Activated CD4-positive, alpha-beta T cell treated with anti-CD3 and anti-CD28 coated beads, Interleukin-2, amount 10 ng/mL, durations not matched to agents 7 days and 5 days (primary cell): ENCODE measurements at places on chromosomes 12 and 14.

DNA sequence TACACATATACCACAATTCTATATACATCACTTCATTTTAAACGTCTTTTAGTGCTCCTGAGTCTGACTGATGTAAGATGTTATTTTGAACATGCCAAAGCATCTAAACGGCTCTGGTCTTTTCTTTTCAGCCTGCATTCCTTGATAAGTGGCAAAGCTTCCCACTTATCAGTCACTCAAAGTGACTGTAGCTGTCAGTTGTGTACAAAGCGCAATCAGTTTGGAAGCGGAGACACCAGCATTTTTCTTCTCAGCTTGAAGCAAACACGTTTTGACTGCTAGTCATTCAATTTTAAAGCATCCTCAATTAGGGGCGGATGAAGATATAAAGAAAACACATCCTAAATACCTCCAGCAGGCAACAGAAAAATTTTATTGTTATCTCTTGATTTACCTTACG lies 226.8 kb downstream of the SOX5 start:
- no peaks in the 10 kb centered on the region for H3K4me1 ChIP-seq
- no peaks in the 10 kb centered on the region for H3K27me3 ChIP-seq
- H3K4me3 ChIP-seq: no peak overlapping the region
- no peak overlapping the region for H3K27ac ChIP-seq
- no peaks in the 10 kb centered on the region for H3K36me3 ChIP-seq
- no peak for DNase-seq

DNA sequence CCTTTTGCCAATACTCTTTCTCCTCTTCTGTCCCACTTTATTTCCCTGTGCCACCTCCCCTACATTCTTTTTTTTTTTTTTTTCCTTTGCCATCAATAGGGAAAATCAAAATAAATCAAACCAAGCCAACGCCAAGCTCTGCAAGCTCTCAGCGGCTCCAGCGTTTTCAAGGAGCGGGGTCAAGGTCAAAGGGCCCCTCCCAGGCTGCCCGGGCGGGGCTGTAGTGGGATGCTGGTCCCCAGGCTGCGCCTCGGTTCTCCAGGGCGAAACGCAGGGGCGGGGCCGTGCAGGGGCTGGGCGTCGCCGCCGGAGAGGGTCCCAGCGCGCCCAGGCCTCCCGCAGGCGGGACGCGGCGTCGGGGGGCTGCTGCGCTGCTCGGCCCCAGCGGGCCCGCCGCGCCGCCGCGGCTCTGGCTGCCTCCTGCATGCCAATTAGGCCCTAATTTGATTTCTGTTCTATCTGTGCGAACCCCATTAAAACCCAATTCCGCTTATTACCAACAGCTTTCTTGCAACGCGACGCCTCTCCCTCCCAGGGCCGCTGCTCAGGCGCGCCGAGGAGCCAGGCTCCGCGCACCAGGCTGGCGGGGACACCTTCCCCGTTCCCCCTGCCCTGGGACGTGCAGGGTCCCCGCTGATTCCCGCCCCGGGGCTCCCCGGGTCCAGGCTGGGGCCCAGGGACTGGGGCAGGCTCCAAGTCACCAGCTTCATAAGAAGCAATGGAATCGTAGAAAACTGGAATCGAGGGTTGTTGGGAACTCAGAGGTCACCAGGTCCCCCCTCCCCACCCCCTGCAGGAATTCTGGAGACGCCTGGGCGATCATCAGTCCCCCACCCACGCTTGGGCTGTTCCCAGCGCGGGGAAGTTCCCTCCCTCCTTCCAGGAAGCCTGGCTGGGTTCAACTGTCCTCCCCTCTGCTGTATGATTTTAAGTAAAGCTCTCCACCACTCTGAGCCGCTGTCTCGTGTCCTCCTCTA lies 50.7 kb upstream of the MAP1LC3B2 start:
- H3K27me3 ChIP-seq: peaks cover 29% of the 10 kb centered on the region
- H3K4me1 ChIP-seq: no peaks in the 10 kb centered on the region
- no peak overlapping the region for H3K4me3 ChIP-seq
- no peaks in the 10 kb centered on the region for H3K36me3 ChIP-seq
- DNase-seq: no peak
- no peak overlapping the region for H3K27ac ChIP-seq

DNA sequence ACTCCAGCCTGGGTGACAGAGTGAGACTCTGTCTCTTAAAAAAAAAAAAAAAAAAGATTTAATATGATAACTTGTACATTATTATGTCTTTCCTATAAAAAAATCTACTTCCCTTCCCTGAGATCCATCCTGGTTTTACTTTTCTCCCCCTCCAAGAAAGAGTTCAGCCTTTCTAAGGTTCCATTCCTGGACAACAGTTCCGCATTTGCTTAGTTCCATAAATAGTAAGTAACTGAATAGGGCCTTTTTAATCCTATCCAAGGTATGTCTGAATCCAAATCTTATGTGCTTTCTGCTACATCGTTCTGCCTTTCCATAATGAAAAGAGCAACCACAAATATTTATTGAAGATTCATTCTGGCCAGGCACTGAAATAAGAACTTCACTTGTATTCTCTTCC lies 187.8 kb downstream of the DACT1 start:
- no peaks in the 10 kb centered on the region for H3K36me3 ChIP-seq
- no peak overlapping the region for H3K4me3 ChIP-seq
- peaks cover 3% of the 10 kb centered on the region for H3K4me1 ChIP-seq
- no peak overlapping the region for H3K27ac ChIP-seq
- no peak for DNase-seq
- H3K27me3 ChIP-seq: peaks cover 3% of the 10 kb centered on the region

DNA sequence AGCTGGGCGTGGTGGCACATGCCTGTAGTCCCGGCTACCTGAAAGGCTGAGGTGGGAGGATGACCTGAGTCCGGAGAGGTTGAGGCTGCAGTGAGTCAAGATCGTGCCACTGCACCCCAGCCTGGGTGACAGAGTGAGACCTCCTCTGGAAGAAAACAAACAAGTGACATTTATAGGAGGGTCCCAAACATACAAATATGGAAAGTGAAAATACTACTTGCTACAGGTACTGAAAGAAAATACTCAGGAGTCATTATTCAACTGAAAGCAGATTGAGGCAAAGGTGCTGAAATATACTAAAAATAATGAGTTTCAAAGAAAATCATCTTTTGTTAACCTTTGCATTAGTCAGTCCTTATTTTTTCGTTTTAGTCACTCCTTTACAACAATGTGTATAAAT lies 53.5 kb downstream of the ETV6 start:
- H3K36me3 ChIP-seq: peaks cover 18% of the 10 kb centered on the region
- no peak overlapping the region for H3K27ac ChIP-seq
- H3K4me3 ChIP-seq: no peak overlapping the region
- H3K27me3 ChIP-seq: no peaks in the 10 kb centered on the region
- H3K4me1 ChIP-seq: peaks cover 20% of the 10 kb centered on the region

GRCh38 chr14:76256545-76256944 lies 104.8 kb downstream of the GPATCH2L start:
- H3K36me3 ChIP-seq: no peaks in the 10 kb centered on the region
- no peaks in the 10 kb centered on the region for H3K4me1 ChIP-seq
- no peak for DNase-seq
- H3K27ac ChIP-seq: no peak overlapping the region
- H3K4me3 ChIP-seq: no peak overlapping the region

GRCh38 chr14:103071544-103072251 lies 12.3 kb upstream of the LBHD2 start:
- no peak for DNase-seq
- H3K4me3 ChIP-seq: no peak overlapping the region
- H3K27ac ChIP-seq: no peak overlapping the region
- no peaks in the 10 kb centered on the region for H3K36me3 ChIP-seq
- H3K4me1 ChIP-seq: no peaks in the 10 kb centered on the region
- peaks cover 4% of the 10 kb centered on the region for H3K27me3 ChIP-seq

DNA sequence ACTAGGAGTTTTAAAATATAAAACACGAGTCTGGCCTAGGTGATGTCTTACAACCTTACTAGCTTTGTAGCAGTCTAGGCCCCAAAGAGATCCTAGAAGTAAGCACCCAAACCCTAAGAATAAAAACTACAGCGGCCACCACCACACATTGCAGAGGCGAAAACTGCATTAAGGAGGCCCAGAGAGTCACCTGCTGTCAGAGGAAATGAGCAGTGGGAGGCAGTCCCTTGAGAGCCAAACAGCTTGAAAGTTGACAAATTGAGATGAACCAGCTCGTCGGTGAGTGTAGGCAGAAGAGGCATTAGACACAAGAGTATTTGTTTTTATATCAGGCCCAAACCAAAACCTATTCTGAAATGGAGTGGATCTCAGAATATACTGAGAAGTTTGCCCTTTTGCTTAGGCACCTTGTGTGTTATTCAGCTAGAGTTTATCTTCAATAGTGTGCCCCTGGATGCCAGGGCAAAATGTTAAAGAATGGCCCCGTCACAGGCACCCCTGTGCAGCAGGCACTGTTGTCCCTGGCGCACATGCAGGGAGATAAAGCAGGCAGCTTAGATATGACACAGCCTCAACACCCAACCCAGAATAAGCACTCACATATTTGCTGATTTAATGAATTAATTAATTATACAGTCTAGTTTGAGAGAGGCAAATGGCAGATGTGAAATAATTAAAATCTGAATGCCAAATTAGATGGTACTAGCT lies 56.7 kb downstream of the TTC7B start:
- peak overlapping the region; percentile 71 for H3K4me3 ChIP-seq
- DNase-seq: no peak
- peaks cover 17% of the 10 kb centered on the region for H3K4me1 ChIP-seq
- H3K36me3 ChIP-seq: peaks cover 4% of the 10 kb centered on the region

- no peaks in the 10 kb centered on the region for H3K36me3 ChIP-seq
- no peak overlapping the region for H3K27ac ChIP-seq
- no peak for DNase-seq
- peaks cover 2% of the 10 kb centered on the region for H3K27me3 ChIP-seq
- no peak overlapping the region for H3K4me3 ChIP-seq
- H3K4me1 ChIP-seq: peaks cover 27% of the 10 kb centered on the region
These were observed 11.5 kb upstream of the FBRSL1 start for GRCh38 chr12:132478433-132478803.

DNA sequence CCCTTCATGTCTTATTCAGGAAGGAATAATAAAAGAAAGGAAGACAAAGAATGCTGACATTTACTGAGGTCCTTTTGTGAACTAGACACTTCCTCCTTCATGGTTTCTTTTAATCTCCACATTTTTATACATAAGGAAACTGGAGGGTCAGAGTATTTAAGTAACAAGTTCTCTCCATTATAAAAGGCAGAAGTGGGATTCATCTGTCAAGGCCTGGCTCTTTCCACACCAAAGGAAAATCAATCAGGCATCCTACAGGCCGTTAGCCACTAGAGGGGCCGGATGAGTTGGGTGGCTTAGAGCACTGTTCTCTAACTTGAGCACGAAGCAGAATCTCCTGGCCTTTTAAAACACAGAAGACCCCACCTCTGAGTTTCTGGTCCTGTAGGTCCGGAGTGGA lies 36.8 kb upstream of the NINJ2 start:
- no peak for DNase-seq
- H3K36me3 ChIP-seq: peaks cover 12% of the 10 kb centered on the region
- H3K4me1 ChIP-seq: peaks cover 26% of the 10 kb centered on the region
- no peak overlapping the region for H3K4me3 ChIP-seq
- no peak overlapping the region for H3K27ac ChIP-seq

- H3K27ac ChIP-seq: no peak overlapping the region
- no peak overlapping the region for H3K4me3 ChIP-seq
- DNase-seq: no peak
These were observed 10.8 kb downstream of the MTERF2 start for GRCh38 chr12:106975993-106976658.

DNA sequence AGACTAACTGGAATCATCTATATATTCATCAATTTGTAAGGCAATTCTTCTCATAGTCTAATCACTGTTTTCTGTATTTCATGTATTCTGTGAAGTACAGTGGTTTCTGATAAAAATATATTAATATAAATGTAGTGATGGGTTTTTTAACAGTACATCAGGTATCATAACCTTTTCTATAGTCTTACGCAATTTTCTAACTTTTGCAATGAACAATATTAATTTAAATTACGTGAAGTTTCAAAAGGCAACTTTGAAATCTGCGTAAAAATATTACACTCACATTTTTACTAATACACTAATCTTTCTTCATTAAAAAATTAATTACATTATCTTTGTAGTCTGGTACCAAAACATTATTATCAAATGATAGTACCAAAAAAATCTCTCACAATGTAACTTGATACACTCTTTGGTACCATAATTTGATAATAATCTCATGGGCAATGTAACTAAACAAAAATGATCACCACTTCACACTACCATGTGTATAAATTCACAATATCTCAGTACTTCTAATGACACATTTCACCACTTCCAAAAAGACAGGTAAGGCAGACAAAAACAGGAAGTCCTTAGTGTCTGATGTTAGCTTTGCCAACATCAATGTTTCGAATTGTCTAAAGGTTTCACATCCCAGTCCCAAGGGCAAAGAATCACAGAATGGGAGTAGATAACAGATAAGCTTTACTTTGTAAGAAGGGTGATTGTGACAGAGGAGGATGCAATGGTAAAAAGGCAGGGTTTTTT lies 8.7 kb downstream of the DNAI7 start:
- H3K4me3 ChIP-seq: no peak overlapping the region
- H3K36me3 ChIP-seq: no peaks in the 10 kb centered on the region
- H3K27ac ChIP-seq: peak overlapping the region; percentile 76
- DNase-seq: no peak
- H3K4me1 ChIP-seq: peaks cover 17% of the 10 kb centered on the region
- no peaks in the 10 kb centered on the region for H3K27me3 ChIP-seq

GRCh38 chr12:51662728-51663154 lies 71.7 kb downstream of the SCN8A start:
- no peak overlapping the region for H3K4me3 ChIP-seq
- no peaks in the 10 kb centered on the region for H3K4me1 ChIP-seq
- no peak overlapping the region for H3K27ac ChIP-seq
- peaks cover 24% of the 10 kb centered on the region for H3K27me3 ChIP-seq
- no peak for DNase-seq

DNA sequence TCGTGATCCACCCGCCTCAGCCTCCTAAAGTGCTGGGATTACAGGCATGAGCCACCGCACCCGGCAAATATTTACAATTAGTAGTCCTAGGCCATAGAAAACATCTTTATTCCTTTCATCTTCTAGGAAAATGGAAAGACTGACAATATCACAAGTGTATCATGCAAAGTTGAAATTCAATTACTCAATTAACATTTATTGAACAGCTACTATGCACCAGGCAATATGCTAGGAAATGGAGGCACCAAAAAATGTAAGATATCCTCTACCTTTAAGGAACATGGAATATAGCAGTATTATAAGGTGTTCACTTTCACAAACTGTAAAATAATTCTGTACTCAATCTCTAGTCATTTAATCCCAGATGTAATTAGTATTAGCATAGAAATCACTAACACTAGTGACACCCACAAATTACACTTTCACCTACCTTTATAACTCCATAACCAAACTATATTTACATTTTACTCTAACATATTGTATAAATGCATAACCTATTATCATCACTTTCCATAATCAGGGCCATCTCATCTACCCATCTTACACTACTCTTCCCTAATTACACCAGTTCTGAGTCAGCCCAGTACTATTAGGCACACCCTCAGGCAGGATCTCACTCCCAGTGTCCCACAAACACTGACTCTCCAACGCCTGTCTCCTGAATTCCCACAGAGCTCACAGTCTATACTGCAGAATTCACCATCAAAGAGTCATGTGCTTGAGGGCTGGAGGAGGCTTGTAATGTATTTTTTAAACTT lies 10.4 kb downstream of the CORO1C start:
- no peak for DNase-seq
- H3K27ac ChIP-seq: no peak overlapping the region
- H3K4me3 ChIP-seq: no peak overlapping the region
- no peaks in the 10 kb centered on the region for H3K27me3 ChIP-seq
- peaks cover 2% of the 10 kb centered on the region for H3K36me3 ChIP-seq

- no peaks in the 10 kb centered on the region for H3K27me3 ChIP-seq
- DNase-seq: peak; percentile 23
- H3K4me3 ChIP-seq: no peak overlapping the region
- H3K4me1 ChIP-seq: no peaks in the 10 kb centered on the region
These were observed 211.1 kb upstream of the RGS6 start for GRCh38 chr14:71720978-71721624.
